Activated CD4-positive, alpha-beta T cell treated with anti-CD3 and anti-CD28 coated beads, Interleukin-2, amount 10 ng/mL, durations not matched to agents 7 days and 5 days (primary cell): ENCODE measurements at places on chromosomes 2 and 18.

- DNase-seq, result peak; percentile 42
Measured at GRCh38 chr18:54679318-54680149, 88.5 kb downstream of the DYNAP start.

- no peak for DNase-seq
Measured at GRCh38 chr2:160306985-160307384, 106.9 kb upstream of the ITGB6 start.

DNA sequence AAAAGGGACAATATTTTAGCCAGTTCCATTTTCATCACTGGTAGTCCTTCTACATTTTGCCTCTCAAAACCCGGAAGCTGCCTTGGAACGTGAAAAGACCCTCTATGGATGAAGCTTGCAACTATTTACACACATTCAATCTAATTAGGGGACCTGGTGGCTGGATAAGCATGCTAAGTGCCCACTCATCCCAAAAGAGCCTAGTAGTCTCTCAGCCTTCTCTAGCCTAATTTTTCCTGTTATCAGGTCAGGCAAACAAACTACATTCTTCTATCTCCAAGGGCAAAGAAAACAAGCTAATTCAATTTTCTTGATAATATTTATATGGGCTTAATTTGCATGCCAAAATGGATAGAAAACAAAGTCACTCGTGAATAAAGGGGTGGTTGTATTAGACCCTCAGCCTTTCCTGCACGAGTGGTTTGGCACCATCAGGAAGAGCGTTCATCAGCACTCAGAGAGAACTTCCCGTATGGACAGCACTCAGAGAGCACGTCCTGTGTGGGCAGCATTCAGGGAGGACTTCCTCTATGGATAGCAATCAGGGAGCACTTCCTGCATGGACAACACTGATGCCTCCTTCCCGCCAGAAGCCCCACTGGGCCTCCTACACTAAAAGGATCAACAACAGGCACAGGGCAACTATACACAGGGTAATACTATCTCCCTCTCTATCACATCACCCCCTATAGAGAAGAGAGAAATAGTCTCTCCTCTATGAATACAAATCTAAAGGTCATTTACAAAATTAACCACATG, 122.2 kb downstream of the RBMS1 start:
- no peak for DNase-seq

GRCh38 chr2:9720352-9721093, 89.7 kb upstream of the YWHAQ start:
- DNase-seq, result no peak

DNA sequence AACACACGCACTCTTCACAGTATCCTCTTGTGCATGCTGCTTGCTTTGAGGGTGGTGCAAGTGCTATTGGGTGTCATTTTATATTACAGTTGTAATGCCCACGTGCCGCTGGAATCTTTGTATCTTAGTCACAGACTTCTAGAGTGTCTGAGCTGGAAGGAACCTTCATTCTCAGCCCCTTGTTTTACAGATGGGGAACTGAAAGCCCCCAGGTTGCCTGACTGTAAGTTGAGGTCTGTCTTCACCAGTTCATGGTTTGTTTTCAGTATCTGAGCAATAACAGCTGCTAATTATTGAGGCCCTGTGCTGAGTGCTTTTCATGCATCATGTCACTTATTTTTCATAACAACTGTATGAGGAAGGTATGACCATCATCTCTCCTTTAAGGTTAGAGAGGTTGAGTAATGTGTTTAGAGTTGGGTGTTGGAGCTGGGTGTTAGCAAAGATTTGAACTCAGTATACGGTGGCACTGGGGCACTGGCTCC, 77.0 kb downstream of the PRKCE start:
- no peak for DNase-seq

DNA sequence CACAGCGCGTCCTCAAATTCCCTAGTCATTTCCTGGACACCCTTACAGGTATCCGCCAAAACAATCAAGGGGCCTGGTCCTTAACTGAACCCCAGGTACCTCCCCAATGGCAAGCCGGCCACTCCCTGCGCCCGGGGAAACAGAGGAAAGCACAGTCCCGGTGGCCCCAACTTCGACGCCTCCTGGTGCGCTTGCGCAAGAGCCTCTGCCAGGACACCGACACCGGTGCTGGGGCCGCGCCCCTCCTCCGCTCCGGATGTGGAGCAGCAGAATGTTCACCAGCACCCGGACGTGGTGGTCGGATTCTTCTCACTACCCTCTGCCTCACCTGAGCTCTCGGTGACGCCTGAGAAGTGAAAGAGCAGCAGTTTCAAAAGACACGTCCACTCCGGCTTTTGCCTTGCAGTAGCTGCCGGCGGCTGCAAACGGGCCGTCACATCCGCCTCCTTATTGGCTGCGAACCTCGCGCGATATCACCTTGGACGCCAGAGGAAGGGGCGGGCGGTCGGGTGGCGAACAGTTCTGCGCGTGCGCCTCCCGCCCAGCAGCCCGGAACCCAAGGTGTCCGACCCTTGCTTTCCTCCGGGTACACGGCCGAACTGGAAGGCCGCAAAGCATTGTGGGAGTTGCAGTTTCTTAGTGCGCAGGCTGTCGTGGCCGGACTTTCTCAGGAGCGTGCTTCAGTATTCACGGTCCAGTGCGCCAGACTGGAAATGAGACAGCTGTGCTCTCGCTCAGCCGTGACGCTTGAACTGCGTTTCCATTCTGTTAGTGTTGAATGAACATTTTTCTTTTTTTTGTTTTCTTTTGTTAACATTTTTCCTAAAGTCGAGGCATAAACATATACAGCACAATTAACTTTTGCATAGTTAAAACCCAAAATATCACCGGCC, at the start of gene TXNDC9:
TSS of gene TXNDC9 (minus strand) at position 423 of the 893 bp plus-strand sequence. CDS start 3,123 bp downstream, outside the sequence.
- DNase-seq, result peak; percentile 98

- no peak for DNase-seq
Measured at GRCh38 chr2:96112501-96113366, 3.6 kb downstream of the ADRA2B start.

DNA sequence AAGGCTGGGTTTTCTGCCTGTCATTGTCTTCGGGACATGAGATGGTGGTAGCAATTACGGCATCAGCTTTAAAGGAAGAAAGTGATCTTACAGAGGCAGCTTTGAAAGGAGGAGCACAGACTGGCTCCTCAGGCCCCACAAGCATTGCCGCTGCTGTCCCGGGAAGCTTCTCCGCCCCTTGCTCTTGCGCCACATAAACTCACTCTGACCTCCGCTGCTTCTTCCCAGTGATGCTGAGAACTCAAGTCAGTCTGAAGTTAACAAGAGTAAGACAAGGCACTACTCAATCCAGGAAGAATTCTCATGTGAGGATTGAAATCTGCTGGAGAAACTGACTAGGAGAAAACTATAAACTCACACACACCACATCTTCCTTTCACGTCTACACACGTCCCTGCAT, 112.4 kb upstream of the RIOK3 start:
- no peak for DNase-seq

DNA sequence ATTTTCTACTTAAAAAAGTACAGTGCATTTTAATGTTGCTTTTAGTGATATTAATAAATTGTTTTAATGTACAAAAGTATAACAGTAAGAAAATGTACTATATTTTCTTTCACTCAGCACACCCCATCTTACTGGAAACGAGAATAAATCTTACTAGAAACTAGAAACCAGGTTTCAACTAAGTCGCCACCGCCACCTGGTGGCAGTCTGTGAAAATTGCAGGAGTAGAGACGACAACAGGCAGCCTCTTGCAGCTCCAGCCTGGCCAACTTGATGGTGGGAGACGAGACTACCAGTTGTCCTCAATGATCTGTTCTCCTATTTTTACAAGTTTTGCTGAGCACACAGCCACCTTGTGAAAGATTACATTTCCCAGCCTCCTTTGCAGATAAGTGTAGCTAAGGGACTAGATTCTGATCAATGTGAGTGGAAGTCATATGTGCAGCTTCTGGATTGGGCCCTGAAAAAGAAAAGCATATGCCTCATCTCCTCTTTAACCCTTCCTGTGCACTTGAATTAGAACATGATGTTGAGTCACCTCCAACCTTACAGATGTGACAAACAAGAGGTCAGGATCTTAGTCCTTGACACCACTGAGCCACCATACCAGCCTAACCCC, 8.7 kb downstream of the OTOF start:
- DNase-seq, result peak; percentile 74

DNA sequence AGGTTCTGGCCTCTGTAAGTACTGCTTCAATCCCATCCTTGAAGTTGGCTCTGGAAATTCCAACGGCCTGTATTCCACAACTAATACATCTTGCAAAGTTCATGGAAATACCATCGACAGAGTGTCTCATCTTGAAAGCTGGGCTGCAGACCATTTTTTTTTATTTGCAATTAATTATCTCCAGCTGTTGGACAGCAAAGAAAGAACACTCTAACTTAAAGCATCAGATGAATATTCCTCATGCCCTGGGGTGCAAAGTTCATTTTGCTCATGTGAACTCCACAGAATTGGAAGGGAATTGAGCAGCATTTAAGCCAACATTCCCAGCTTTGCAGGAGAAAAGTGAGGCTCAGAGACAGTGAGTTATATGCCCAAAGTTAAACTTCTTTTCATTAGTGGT, 96.5 kb upstream of the PIEZO2 start:
- DNase-seq, result no peak

GRCh38 chr2:136115183-136115761, 2.7 kb downstream of the CXCR4 start:
- DNase-seq, result no peak

- no peak for DNase-seq
Measured at GRCh38 chr2:122531290-122532071, 776.0 kb downstream of the TSN start.

- DNase-seq, result no peak
Measured at GRCh38 chr2:176873403-176873802, 339.2 kb upstream of the HNRNPA3 start.

DNA sequence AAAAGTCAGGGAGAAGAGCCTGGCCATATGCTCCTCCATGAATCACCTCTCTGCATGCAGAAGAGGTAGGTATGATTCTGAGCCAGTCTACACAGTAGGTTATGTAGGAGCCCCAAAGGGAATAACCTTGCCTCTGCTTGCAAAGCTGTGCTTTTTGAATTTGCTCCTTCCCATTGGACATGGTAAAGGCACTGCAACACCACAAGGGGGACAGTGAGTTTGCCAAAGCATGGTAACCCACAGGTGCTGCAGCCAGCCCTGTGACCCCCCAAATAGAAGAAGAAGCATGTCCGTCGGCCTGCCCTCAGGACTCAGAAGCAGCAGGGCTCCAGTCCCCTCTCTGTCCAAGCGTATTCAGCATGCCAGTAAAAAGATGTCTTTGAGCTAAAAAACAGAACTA, 51.0 kb upstream of the BCL2L11 start:
- no peak for DNase-seq

DNA sequence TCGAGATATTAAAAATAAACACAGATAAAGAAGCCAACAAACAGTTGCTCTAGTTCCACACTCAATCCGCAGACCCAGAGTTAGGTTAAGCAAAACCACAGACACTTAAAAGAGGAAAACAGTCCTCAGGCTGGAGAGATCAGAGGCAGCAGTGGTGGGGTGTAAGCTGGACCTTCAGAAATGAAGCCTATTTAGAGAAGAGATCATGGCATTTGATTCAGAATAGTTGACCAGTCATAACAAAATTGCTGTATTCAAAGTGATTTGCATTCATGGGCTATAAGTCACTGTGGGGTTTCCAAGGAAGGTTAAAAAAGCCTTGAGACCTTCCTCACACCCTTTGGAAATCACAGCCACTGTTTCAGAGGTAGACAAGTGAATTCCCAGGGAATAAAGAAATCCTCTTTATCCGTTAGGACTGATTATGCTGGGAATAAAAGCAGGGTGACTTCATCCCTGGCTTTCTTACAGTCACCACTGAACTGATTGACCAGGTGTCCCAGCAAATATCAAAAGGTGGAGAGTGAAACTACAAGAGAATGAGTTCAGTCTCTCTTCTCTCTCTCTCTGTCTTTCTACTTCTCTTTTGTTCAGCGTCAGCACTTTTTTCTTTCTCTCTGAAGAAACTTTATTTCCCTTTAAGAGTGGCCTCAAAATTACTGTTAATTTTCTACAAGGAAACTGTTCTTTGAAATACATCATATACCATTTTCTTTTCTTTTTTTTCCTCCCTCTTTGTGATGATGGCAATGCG, 171.8 kb upstream of the PIK3C3 start:
- DNase-seq, result no peak

- no peak for DNase-seq
Measured at GRCh38 chr18:3269241-3269913, 7.4 kb downstream of the MYL12B start.

DNA sequence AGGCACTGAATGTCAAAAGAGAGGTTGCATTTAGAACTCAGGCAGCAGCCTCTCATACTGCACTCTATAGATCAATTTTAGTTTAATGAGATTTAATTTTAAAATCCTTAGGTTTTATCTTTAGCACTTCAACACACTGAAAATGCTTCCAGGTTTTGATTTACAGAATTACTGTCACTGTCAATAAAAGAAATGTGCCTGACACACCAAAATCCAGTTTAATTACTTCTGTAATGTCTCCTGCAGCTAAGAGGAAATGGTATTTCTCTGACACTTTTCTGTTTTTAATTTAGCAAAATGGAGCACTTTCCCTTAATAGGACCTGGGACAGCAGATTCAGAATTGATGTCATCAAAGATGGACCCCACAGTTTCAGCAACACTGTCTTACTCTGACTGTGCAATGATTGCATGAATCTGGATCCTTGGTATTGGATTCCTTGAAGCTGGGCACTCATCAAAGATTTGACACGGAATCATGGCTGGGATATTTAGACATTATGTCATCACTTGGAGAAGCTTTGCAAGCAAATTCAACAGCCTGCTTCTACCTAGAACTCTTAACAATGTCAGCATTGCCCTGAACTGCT, 576.5 kb downstream of the NRXN1 start:
- DNase-seq, result no peak

- DNase-seq, result no peak
Measured at GRCh38 chr2:8465560-8465959, 216.3 kb upstream of the ID2 start.

- DNase-seq, result no peak
Measured at GRCh38 chr2:217066510-217067270, 206.8 kb upstream of the TNP1 start.

GRCh38 chr2:152694161-152694661, 23.1 kb downstream of the PRPF40A start:
- peak; percentile 41 for DNase-seq

- no peak for DNase-seq
Measured at GRCh38 chr18:28081516-28081915, 95.4 kb downstream of the CDH2 start.

DNA sequence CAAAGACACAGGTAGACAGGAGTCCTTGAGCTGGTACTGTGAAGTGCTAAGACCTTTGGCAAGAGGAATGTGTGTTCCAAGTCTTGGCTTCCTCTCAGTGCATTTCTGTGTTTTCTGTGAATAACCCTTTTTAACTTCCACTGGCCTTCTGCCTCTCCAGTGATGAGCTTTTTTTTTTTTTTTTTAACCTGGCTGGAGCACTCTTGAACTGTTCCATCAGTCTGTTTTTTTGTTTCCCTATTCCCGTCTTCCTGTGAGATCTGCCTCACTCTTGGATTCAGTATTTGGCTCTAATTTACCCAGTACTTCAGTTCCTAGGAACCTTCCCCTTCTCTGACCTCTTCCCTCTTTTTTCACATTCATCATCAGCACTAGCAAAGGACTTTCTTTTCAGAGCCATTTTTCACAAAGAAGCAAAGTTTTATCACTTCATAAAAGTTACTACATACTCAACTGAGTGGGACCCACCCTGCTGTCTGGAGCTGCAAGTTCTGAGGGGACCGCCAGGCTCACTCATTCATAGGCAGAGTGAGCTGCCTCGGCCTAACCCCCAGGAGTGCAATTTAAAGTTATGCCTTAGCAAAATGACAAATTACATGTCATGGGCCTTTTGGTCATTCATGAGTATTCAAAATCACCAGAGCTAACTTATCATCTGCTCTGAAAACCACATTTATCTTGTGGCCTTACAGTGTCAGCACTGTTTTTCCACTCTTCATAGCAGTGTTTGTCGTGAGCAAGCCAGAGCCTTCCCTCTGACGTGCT, 126.9 kb upstream of the DAPL1 start:
- DNase-seq, result no peak

- no peak for DNase-seq
Measured at GRCh38 chr2:138470941-138471340, 30.6 kb upstream of the SPOPL start.
